ENCODE measurements at places on chromosomes 12 and 14.

GRCh38 chr12:56766535-56766934 is 3.4 kb downstream of the HSD17B6 start:
- no peak for DNase-seq

- no peak for DNase-seq
Measured at GRCh38 chr12:130194154-130194553, 31.9 kb downstream of the FZD10 start.

- no peak for DNase-seq
Measured at GRCh38 chr12:75698052-75698451, 186.6 kb upstream of the KRR1 start.

DNA sequence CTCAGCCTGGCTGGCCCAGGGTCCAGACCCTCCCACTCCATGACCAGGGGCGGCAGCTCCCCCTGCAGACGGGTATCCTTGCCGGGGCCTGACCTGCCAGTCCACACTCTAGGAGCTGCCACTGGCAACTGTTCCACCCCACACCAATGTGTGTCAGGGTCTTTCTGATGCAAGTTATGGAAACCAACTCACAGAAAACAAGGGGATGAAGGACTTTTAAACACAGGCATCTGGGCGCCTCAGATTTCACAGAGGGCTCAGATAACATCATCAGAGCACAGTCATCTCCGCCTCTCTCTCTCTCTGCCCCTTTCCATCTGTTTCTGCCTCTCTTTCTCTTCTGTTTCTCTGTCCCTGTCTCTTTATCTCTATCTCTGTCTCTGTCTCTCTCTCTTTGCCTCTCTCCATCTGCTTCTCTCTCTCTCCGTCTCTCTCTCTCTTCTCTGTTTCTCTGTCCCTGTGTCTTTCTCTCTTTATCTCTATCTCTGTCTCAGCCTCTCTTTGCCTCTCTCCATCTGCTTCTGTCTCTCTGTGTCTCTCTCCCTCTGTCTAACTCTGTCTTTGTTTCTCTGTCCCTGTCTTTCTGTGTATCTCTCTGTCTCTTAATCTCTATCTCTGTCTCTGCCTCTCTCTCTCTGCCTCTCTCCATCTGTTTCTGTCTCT is 67.4 kb upstream of the FBRSL1 start:
- no peak for DNase-seq

DNA sequence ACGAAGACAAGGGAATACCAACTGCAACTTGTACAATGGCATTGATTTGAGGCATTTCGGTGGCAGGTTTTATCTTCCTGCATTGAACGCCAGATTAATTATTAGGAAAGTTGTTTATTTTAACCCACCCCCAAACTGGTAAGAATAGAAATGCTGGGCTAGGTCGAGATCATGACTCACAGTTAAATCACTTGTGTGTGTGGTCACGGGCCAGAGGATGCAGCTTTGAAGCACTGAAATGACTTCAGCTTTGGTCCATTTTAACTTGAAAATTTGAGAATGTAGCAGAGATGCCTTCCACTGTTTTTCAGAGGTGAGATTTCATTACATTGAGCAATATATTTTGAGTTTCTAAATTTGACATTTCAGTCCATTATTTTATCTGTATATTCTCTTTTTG is 23.6 kb upstream of the KCNH3 start:
- no peak for DNase-seq

DNA sequence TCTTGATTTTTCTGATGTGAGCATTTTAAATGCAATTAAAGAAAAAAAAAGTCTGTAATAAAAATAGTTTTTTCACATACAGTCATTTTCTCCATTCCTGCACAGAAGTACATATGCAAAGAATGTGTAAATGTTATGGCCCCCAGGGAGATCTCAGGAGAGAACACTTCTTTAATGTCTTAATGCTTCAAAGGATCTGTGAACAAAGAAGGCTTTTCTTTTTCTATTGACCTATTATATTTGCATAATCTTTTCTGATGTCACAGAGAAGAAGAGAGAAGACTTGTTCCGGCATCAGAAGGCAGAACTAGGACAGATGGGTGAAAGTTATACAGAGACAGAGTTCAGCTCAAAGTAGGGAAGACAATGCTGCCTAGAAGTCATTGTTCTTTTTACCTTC is 413.5 kb upstream of the STXBP6 start:
- DNase-seq, result no peak

DNA sequence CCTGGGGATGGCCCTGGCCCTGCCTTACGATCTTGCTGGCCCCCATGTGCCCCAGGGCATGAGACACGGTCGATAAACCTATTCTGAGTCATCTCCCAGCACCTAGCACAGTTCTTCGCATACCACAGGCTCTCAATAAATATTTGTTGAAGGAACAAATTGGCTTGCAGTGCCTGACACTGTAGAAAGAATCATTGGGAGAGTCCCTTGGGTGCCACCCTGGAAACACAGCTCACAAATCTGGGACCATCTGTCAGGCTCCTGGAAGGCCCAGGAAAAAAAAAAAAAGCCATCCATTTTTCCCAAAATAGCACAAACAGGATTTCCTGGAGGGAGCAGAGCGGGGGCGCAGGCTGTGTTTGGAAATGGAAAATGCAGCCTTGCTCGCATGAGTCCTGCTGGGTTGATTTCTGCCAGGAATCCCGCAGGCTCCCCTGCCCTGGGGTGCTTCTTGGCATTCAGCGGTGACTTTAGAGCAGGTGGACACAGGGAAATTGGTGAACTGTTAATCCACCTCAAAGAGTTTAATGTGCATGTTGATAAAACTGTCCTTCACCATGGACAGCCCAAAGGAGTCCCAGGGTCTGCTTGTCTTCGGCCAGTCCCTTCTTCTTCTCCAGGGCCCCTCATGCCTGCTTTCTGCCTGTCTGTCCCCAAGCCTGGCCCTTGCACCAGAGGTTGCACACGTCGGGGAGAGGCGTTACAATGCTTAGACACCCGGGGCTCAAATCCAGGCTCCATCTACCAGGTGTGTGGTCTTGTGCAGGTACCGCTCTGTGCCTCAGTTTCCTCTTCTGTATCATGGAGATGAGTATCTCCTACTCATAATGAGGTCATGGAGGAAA is 106.1 kb upstream of the RFLNA start:
- DNase-seq, result no peak

DNA sequence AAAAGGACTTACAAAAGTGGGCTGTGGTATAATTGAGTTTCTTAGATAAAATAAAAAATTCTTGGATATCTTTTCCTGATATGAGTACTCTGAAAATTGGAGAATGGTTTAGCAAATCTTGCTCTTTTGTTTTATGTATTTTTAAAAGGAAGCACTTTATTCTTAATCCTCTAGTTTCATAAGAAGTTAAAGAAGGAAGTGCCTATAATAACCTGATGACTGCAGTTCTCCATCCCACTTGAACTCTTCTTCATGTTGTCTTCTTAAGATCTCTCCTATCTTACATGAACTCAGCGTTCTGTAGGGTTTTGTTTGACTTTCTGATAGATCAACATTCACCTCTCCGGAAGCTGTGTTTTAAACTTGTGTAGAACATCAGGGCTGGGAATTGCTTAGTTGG is 271.0 kb downstream of the ERC1 start:
- no peak for DNase-seq

- no peak for DNase-seq
Measured at GRCh38 chr14:97930166-97930565, 1133.0 kb downstream of the VRK1 start.

DNA sequence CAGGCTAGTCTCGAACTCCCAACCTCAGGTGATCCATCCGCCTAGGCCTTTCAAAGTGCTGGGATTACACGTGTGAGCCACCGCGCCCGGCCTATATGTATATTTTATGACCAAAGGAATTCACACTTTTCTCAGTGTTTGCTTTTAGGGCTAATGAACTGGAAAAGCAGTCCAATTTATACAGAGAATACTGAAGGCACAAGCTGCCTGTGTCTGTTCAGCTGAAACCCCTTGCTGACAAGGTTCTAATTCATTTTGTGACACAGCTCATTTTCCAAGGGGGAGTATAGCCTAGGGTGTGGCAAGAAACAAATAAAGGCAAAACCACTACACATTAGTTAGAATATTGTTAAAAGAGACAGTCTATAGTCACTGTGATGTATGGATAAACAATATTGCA is 18.3 kb upstream of the NEMF start:
- no peak for DNase-seq

DNA sequence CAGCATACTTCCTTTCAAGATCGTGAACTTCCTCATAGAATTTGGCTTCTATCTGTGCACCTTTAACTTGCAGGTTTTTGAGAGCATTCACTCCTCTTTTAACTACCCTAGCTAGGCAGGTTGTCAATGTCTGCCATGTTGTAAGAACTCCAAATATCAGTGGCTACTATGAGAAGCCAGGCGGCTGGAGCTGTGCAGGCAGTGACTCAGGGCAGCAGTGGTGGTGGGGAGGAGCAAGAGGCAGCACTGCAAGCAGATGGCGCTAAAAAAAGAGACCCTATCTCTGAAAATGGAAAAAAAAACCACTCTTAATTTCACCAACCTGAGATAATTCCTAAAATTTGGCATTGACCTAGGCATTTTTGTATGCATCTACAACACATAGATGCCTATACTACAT is 28.5 kb downstream of the YARS2 start:
- no peak for DNase-seq

DNA sequence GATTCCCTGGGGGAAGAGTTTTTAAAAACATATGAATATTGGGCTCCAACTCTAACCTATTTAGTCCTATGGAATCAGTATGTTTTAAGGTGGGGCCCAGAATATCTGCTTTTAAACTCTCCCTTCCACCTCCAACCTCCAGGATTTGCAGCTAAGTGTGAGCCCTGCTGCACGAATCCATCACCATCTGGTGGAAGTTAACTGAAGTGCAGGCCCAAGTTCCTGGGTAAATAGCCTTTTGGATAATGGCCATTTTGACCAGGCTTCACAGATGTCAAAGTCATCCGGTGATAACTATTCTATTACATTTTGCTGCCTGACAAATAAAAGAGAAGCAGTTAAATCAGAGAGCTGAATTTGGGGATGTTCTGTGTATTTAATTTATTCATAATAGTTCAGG is 58.1 kb upstream of the RMST start:
- peak; percentile 30 for DNase-seq

- DNase-seq, result no peak
Measured at GRCh38 chr12:67692966-67693365, 44.4 kb downstream of the DYRK2 start.

DNA sequence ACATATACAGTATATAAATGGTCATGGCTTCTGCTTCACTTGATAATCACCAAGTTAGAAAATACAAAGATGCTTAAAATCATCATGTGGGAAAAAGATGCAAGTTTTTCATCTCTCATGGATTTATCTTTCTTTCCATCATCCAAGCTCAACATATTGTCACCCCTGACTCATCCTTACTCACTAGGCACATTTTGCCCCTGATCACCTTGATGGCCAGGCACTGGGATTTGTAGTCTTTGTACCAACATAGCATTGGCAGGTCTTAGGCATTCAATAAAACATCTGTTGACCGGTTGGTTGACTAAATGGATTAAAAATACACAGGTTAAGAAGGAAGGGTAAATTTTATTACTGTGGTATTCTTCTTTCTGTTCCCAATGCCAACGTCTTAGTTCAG is 28.1 kb downstream of the KLHDC2 start:
- no peak for DNase-seq

DNA sequence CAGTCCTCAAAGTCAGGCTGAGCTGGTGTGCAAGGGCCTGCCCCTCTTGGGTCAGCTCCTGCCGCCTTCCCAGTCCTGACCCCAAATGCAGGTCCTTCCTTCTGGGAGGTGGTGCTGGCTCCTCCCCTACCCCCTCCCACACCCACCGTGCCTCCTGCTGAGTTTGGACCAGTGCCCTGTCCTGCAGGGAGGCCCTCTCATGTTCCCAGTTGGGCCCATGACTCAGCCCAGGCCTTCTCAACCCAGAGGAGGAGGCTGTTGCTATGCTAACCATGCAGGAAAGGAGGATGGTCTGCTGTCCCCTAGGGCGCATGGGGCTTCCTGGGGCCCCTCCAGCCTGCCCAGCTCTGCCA is 4.4 kb downstream of the ZBTB42 start:
- DNase-seq, result no peak

DNA sequence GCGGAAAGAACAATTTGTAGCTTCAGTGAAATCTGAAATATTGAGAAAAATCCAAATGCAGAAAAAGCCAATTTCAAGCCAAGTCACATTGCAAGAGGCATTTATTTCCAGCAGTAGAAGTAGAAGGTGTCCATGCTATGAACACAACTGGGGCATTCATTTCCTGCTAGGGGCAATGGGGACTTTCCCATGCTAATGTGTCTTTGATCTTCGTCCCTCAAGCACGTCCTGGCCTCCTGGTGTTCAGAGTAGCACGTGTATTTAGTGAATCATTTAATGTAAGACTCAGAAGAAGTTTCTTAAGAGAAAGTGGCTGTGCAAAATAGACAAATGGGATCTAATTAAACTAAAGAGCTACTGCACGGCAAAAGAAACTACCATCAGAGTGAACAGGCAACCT is 267.9 kb downstream of the TMEM132C start:
- peak; percentile 15 for DNase-seq

Data from activated CD4-positive, alpha-beta T cell treated with anti-CD3 and anti-CD28 coated beads, Interleukin-10, Interleukin-2, amounts not matched to agents 100 ng/mL and 50 ng/mL, durations not matched to agents 16 hours and 8 hours (primary cell).